ENCODE measurements at places on chromosomes 16 and 17.

- DNase-seq, result no peak
Measured at GRCh38 chr17:40038882-40039513, 15.2 kb downstream of the MED24 start.

GRCh38 chr16:53896722-53897121 lies 192.8 kb downstream of the FTO start:
- no peak for DNase-seq

DNA sequence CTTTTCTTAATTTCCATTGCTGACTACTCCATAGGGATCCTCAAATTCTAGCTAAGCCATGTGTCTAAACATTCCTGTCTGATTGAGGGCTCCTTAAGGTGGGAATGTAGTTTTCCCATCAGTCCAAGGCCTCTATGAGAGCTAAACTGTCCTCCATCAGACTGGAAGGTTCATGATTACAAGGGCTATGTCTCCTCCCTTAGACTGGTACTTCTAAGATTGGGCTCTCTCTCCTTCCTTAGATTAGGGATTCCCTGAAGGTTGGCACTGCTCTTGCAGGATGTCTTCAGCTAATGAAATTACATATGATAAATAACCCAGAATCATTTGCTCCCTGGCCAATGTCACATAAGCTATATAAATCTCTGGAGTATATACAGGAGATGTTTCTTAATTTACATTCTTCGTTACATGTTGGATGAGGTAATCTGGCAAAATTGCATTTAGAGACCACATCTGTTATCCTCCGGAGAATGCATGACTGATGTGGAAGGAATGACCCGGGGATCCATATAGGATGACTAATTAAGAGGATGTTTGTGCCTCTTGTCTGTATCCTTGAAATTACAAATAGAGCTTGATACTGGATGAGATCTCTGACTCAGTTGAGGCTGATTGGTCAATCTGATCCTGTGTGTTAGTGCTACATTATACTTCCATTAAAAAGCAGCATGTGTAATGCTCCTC lies 14.2 kb downstream of the B4GALNT2 start:
- DNase-seq, result peak; percentile 93

GRCh38 chr16:83138976-83139690 lies 512.4 kb downstream of the CDH13 start:
- DNase-seq, result no peak

DNA sequence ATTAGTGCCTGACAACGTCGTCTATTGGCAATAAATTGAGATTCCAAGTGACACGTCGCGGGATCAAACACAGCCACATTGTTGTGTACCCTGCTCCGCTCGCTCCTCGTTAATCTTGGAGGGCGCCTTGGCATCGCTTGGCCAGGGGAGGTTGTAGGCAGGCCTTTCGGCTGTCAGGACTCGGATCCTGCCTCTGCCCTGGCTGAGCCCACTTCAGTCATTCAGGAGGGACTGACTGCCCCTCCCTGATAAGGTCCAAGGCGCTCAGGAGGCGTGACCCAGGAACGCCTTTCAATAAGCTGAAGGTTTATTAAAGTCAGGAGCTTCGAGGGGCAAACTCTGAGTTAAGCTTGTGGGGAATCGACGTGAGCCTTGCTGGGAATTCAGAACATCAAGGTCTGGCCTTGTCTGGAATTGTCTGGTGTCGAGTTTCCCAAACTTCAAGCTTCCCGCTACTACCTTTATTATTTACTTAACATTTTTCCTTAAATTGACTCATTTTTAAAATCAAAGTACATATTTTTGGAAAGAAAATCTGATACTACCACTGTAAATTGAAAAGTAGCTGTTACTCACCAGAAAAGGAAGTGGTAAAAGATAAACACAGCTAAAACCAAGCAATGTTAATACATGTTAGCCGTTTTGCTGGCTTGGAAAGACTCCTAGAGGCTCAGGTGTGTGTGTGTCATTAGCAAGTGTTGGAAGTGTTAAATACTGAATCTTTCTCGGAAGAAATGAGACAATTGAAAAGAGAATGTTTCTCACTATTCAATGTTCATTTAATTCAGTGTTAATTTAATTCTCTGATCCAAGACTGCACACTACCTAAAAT lies 5.3 kb upstream of the IRX3 start:
- DNase-seq, result no peak

GRCh38 chr17:44083250-44083849 lies 12.8 kb downstream of the G6PC3 start:
- DNase-seq, result no peak

DNA sequence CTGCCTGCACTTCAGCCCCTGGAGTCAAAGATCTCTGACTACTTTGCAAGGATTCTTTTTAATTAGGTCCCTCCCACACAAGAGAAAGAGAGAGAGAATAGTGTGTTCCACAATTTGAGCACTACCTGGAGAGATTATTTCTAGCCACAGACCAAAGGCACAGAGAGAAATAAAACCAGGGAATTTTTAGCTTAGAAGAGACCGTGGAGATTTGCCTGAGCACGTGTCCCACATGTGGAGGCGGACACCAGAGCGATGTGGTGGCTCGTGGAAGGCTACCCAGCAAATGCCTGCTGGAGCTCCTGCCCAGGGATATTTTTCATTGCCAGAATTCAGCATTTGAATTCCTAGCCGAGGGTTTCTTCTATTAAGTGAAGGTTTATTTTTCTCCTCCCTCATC lies 50.6 kb downstream of the MGAT5B start:
- no peak for DNase-seq

DNA sequence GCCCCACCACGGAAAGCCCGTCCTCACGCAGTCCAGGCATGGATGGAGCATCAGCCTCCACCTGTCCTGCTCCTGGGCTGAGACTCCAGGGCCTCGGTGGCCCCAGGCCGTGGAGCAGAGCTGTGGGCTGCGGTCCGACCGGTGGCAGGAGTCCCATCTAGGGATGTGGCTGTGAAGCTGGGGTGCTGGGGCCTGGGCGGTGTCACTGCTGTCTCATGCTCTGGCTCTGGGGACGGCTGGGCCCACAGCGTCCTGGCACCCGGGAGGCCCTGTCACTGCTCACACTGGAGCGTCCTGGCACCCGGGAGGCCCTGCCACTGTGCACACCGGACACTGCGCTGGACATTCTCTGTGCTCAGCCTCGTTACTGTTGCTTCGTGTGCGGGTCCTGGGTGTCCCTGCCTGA lies 8.4 kb downstream of the BAIAP2 start:
- DNase-seq, result no peak

DNA sequence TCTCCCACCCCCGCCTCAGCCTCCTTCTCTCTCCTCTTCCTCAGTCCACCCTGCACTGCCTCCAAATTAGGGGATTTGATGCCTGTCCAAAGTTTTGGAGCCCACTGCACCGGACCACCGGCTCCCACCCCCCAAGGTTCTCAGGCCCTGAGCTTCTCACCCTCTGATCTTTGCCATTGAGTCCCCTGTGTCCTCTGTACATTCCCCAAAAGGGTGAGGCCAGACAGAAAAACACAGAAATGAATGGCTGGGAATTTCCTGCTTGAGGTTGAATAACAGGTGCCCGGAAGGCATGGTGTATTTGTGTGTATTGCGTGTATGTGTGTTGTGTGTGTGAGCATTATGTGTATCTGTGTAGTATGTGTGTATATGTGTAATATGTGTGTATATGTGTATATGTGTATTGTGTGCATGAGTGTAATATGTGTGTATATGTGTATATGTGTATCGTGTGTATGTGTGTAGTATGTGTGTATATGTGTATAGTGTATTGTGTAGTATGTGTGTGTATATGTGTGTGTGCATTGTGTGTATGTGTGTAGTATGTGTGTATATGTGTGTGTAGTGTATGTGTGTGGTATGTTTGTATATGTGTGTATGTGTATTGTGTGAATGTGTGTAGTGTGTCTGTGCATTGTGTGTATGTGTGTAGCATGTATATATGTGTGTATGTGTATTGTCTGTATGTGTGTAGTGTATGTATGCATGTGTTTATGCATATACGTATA lies 16.0 kb upstream of the CCL17 start:
- DNase-seq, result no peak

All from H54 (cell line).